ENCODE measurements at places on chromosomes 1 and 21. TPM values are rescaled to one million over a fixed set of nuclear protein-coding genes. Genes with fewer than 3 reads are reported as not detected.

- H3K4me3 ChIP-seq = no peak overlapping the region
- H3K4me1 ChIP-seq = no peaks in the 10 kb centered on the region
- H3K27me3 ChIP-seq = no peaks in the 10 kb centered on the region
- H3K27ac ChIP-seq = no peak overlapping the region
- no peak for DNase-seq
Observed at GRCh38 chr1:71921935-71922559, 360.3 kb downstream of the NEGR1 start.

DNA sequence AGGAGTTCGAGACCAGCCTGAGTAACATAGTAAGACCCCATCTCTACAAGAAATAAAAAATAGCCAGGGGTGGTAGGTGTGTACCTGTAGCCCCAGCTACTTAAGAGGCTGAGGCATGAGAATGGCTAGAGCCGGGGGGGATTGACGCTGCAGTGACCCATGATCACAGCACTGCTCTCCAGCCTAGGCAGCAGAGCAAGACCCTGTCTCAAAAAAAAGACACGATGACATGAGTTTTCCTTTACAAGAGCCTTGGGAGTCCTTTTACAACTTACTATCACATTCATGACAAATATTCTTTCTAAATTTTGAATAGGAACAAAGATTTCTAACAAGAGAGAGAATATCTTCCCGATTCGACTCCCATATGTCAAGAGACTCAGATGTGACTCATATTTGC lies 3.3 kb upstream of the BRWD1 start:
- H3K36me3 ChIP-seq = no peaks in the 10 kb centered on the region
- DNase-seq = no peak
- H3K4me3 ChIP-seq = no peak overlapping the region
- no peak overlapping the region for H3K27ac ChIP-seq
- no peaks in the 10 kb centered on the region for H3K27me3 ChIP-seq
- H3K4me1 ChIP-seq = peaks cover 33% of the 10 kb centered on the region

GRCh38 chr1:152182944-152183361 lies 23.9 kb upstream of the RPTN start:
- no peaks in the 10 kb centered on the region for H3K4me1 ChIP-seq
- no peak overlapping the region for H3K27ac ChIP-seq
- no peak overlapping the region for H3K4me3 ChIP-seq
- H3K36me3 ChIP-seq = no peaks in the 10 kb centered on the region

DNA sequence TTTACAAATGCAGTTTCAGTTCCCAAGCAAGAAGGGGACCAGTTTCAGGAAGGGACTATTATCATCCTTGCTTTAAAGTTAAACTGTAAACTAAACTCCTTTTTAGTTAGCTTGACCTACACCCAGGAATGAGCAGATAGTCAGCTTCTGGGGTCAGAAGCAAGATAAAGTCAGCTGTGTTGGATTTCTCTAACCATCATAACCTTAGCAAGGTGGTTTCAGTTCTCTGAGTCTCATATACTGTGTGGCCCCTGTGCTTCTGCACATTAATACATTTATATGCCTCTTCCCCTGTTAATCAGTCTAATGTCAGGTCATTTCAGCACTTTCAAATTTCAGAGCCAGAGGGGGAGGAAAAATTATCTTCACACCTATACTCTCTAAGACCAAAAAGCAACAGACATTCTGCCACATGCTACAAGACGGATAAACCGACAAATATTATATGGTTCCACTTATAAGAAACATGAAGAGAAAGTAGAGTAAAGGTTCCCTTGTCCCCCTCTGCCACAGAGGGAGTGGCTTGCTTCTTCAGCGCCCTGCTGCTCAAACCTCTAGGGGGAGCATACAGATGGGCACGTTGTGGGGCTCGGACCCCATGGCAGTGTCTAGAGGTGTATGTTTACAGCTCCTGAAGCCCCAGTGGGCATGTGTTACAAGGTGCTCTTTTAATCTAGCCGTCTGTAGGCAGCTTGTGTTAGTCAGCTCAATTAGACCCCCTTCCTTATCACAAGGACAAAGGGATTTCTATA lies 89.1 kb downstream of the SMYD3 start:
- H3K4me3 ChIP-seq = no peak overlapping the region
- no peaks in the 10 kb centered on the region for H3K4me1 ChIP-seq
- H3K36me3 ChIP-seq = no peaks in the 10 kb centered on the region
- H3K27me3 ChIP-seq = no peaks in the 10 kb centered on the region

DNA sequence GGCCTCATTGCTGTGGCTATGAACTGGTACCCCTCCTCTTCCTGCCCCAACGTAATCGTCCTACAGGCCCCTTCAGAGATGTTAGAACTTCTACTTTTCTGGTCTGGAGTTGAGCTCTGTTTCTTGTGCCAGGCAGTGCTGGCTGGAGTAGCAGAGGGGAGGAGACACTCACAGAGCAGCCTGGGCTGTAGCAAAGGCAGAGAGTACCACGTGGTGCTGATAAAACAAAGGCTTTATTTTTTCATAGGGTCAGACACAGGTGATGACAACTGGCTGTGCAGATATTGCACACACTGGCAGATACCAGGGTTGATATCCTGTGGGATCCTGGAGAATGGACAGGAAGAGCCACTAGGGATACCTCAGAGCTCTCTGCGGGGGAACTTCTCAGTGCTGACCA lies 23.2 kb downstream of the CRCT1 start:
- H3K27me3 ChIP-seq = no peaks in the 10 kb centered on the region
- no peak overlapping the region for H3K27ac ChIP-seq
- no peak for DNase-seq
- no peaks in the 10 kb centered on the region for H3K4me1 ChIP-seq
- no peaks in the 10 kb centered on the region for H3K36me3 ChIP-seq
- H3K4me3 ChIP-seq = no peak overlapping the region

- H3K4me1 ChIP-seq = no peaks in the 10 kb centered on the region
- no peak for DNase-seq
- H3K4me3 ChIP-seq = no peak overlapping the region
Observed at GRCh38 chr1:192579010-192579738, 3.6 kb downstream of the RGS1 start.

- no peak overlapping the region for H3K4me3 ChIP-seq
- H3K36me3 ChIP-seq = no peaks in the 10 kb centered on the region
- H3K27ac ChIP-seq = no peak overlapping the region
- peaks cover 39% of the 10 kb centered on the region for H3K4me1 ChIP-seq
Observed at GRCh38 chr1:63618011-63618410, 24.8 kb downstream of the PGM1 start.

Gene MINDY1
- polyA plus RNA-seq = 18.9 TPM

DNA sequence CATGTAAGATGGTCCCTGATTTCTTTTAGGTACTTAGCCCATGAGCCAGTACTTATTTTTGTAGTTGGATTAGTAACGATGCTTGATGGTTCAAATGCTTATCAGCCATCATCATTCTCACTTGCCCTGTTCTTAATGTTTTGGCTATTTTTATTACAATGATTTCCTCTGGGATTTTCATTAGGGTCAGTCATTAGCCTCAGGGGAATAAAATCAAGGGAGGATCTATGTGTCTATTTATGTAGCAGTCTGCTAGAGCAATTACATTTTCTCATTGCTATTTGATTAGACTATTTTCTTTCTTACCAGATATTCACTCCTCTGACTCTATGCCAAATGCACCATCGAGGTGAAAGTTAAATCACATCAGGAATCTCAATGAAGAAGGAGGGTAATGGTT lies 10.9 kb upstream of the CCT8 start:
- H3K36me3 ChIP-seq = no peaks in the 10 kb centered on the region
- H3K4me3 ChIP-seq = no peak overlapping the region
- H3K27ac ChIP-seq = no peak overlapping the region
- H3K4me1 ChIP-seq = no peaks in the 10 kb centered on the region

Gene GPR52
- not detected for polyA plus RNA-seq

Gene BSND
- not detected for polyA plus RNA-seq

Gene MTARC1
- polyA plus RNA-seq = 15.8 TPM

Gene AMY1C
- polyA plus RNA-seq = not detected

- no peaks in the 10 kb centered on the region for H3K27me3 ChIP-seq
- no peaks in the 10 kb centered on the region for H3K36me3 ChIP-seq
- DNase-seq = no peak
Observed at GRCh38 chr1:199282751-199283305, 644.0 kb downstream of the PTPRC start.

DNA sequence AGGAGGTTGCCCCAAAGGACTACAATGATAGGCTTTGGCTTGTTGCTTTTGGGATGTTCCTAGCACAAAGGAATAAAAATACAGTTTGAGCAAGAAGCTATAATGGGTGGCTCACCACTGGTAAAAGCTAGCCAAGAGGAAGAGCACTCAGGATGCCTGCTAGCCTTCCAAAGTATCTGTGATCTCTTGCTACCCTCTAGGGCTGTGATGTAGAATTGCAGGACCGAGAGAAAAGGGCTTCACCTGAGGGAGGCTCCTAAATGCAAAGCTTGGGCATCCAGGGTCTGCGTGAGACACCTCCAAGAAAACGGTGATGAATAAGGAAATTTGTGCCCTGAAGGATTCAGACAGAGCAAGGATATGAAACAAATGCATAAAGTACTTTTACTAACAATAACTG lies 17.7 kb downstream of the IVL start:
- no peak overlapping the region for H3K27ac ChIP-seq
- H3K36me3 ChIP-seq = no peaks in the 10 kb centered on the region
- H3K4me1 ChIP-seq = no peaks in the 10 kb centered on the region
- H3K4me3 ChIP-seq = no peak overlapping the region
- DNase-seq = no peak
- no peaks in the 10 kb centered on the region for H3K27me3 ChIP-seq

Gene PIP5K1A
- 21.6 TPM for polyA plus RNA-seq

Gene WNT4
- polyA plus RNA-seq = 0.36 TPM

GRCh38 chr1:188872376-188872775 lies 1605.3 kb downstream of the BRINP3 start:
- no peaks in the 10 kb centered on the region for H3K36me3 ChIP-seq
- DNase-seq = no peak
- no peak overlapping the region for H3K27ac ChIP-seq
- H3K4me3 ChIP-seq = no peak overlapping the region
- no peaks in the 10 kb centered on the region for H3K4me1 ChIP-seq

GRCh38 chr1:24764848-24765247 lies 19.6 kb downstream of the CLIC4 start:
- peaks cover 33% of the 10 kb centered on the region for H3K4me1 ChIP-seq
- no peaks in the 10 kb centered on the region for H3K36me3 ChIP-seq
- H3K27me3 ChIP-seq = no peaks in the 10 kb centered on the region
- peak overlapping the region; percentile 81 for H3K27ac ChIP-seq

Gene SKI
- 2.7 TPM for polyA plus RNA-seq

Gene NR0B2
- polyA plus RNA-seq = 2.1 TPM

DNA sequence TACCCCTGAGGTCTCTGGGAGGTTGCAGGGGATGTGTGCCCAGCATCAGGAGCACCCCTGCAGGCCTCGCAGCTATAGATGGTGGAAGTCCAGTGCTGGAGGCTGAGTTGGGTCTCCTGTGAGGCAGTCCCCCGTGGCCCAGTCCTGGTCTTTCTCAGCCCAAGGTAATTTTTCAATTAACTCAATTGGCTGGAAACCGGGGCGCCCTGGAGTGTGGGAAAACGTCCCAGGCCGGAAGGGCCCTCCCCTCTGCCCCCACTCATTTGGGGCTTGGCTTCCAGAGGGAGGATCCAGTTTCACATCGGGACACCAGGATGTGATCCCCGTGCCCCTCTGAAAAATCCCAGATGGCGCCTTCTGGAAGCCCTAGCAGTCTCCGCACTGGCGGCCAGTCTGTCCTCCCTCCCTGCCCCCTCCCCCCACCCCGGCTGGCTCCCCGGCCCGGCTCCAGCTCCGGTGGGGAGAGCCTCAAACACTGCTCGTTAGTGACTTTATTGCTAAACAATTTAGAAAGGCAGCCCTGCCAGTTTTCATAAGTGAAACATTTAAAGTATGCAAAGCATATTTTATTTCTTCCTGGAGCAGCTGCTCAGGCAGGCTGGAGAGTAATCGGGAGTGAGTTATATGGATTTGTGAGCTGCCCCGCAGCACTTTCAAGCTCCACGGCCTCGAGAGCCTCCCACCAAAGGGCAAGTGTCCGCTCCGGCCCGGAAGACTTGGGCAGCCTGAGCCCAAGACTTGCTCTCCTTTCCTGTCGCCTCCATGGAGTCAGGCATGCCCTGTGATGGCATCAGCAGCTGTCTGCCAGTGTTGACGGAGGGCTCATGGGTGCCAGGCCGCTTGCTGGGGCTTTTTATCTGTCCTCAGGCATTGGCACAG lies 208.2 kb upstream of the TMEM51 start:
- H3K27me3 ChIP-seq = no peaks in the 10 kb centered on the region
- DNase-seq = peak; percentile 45
- no peaks in the 10 kb centered on the region for H3K36me3 ChIP-seq

Gene TMEM269
- 0.99 TPM for polyA plus RNA-seq

Gene TAS1R1
- polyA plus RNA-seq = 0.17 TPM

Gene DENND2C
- 1.1 TPM for polyA plus RNA-seq

DNA sequence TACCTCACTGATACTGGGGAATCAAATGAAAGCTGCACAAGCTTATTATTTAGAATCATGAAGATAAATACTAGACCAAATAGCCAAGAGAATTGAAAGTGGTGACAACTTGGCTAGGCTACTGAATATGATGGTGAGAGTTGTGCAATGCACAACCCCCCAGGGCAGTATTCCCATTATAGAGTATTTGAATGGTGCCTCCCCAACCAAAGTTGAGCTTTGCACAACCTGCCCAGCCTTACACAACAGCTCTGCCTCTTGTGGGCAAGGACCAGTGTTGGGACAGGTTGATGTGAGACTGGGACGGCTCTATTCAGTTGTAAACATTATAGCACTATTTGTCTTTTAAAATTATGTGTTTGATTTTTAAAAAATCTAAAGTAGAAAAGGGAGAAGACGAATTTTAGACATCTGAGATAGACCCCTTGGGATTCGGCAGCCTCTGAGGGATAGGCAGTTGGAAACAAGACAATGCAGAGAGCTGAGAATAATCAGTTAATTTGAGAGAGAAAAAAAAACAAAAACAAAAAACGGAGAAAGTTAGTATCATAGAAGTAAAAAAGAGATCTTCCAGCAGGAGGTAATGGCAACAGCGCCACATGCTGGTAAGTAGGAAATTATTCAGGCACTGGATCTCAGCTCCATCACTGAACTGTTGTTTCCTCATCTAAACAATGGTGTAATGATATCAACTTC lies 91.0 kb upstream of the KCNA3 start:
- no peak overlapping the region for H3K4me3 ChIP-seq
- peak; percentile 54 for DNase-seq
- peaks cover 16% of the 10 kb centered on the region for H3K27me3 ChIP-seq
- no peak overlapping the region for H3K27ac ChIP-seq
- H3K4me1 ChIP-seq = no peaks in the 10 kb centered on the region

Gene NCDN
- 43.9 TPM for polyA plus RNA-seq

DNA sequence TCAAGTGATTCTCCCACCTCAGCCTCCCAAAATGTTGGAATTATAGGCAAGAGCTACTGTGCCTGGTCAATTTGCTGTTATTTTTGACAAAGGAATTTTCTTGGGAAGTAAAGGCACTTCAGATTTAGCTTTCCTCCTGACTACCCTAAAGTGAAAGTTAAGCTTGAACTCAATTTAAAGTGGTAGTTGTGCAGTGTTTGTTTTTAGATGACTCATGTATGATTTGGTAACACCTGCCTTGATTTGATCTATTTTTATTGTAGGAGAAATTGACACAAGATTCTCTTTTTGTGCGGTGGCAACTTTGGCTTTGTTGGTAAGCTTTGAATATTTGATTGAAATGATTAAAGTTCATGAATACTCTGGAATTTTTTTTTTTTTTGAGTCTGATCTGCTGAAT lies 5.0 kb downstream of the RABGGTB start:
- H3K4me3 ChIP-seq = no peak overlapping the region
- H3K27me3 ChIP-seq = no peaks in the 10 kb centered on the region
- DNase-seq = no peak
- peaks cover 65% of the 10 kb centered on the region for H3K36me3 ChIP-seq
- peak overlapping the region; percentile 76 for H3K27ac ChIP-seq

Gene SARS1
- 115 TPM for polyA plus RNA-seq

Gene ADCY10
- 0.44 TPM for polyA plus RNA-seq

- no peak overlapping the region for H3K27ac ChIP-seq
- no peaks in the 10 kb centered on the region for H3K36me3 ChIP-seq
- no peaks in the 10 kb centered on the region for H3K27me3 ChIP-seq
- no peaks in the 10 kb centered on the region for H3K4me1 ChIP-seq
- no peak for DNase-seq
- H3K4me3 ChIP-seq = no peak overlapping the region
Observed at GRCh38 chr1:2929335-2929734, 91.9 kb upstream of the ACTRT2 start.
